Thymus (tissue), 14 donors: ENCODE measurements at places on chromosomes 4 and X.
A peak's percentile ranks its signal among the peaks of the same experiment; 100 is the strongest.

- no peak for DNase-seq
Measured at GRCh38 chr4:27009539-27009938, 148.9 kb downstream of the STIM2 start.

- DNase-seq: no peak
Measured at GRCh38 chrX:71162981-71163380, 18.3 kb downstream of the NLGN3 start.

- DNase-seq: no peak
Measured at GRCh38 chr4:100302061-100303026, 112.1 kb upstream of the DDIT4L start.

GRCh38 chrX:106670631-106671030 is 55.9 kb upstream of the RNF128 start:
- no peak for DNase-seq

DNA sequence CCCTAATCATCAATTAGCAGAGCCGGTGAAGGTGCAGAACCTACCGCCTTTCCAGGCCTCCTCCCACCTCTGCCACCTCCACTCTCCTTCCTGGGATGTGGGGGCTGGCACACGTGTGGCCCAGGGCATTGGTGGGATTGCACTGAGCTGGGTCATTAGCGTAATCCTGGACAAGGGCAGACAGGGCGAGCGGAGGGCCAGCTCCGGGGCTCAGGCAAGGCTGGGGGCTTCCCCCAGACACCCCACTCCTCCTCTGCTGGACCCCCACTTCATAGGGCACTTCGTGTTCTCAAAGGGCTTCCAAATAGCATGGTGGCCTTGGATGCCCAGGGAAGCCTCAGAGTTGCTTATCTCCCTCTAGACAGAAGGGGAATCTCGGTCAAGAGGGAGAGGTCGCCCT is 3.3 kb upstream of the OPN1LW start:
- DNase-seq: no peak

DNA sequence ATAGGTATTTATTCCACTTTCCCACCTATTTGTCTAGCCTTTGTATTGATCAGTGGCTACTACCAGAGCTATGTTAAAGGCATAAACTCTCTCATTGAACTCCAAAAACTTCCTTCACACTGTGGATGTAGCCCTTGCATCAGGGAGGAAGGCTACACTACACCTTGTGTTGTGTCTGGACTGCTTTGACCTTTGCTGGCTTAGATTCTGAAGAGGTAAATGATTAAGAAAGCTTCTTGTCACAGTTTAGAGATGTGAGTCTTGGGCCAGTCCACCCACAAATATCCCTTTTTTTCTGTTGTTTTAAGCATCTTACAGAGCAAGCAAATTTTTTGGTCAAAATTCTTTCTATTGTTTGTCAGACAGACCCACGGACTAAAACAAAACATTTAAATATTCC is 1.9 kb downstream of the ENPEP start:
- no peak for DNase-seq

DNA sequence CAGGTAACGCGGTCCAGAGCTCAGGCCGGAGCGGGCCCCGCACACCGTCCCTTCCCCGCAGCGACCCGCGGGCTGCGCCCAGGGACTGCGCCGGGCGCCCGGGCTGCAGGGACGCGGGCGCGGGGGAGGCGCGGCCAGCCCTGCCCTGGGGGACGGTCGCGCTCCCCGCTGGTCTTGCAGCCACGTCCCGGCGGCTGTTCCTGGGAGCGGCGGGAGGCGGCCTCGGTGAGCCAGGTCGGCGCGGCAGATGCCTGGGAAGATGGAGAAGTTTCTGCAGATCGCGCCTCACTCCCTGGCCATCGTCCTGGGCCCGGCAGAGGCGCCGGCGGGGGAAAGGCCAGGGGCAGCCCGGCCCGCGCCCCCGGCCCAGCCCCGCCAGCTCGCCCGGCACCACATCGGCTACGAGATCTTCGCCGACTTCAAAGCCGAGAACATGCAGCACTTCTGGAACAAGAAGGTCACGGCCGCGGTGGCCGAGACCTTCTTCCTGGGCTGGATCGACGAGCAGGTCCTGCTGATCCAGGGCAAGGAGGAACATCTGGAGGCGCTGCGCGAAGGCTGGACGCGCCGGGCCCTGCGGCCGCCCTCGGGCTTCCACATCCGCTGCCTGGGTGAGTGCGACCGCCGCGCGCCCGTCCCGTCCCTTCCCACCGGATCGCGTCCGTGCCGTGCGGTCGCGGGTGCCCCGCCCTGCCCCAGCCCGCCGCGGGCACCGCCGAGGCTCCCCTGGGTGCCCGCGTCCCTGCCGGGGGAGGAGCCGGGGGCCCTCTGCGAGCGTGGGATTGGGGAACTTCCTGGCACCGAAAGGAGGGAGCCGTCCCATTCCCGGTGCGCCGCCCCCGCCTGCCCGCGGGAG is 107.4 kb upstream of the STOX2 start:
- no peak for DNase-seq

DNA sequence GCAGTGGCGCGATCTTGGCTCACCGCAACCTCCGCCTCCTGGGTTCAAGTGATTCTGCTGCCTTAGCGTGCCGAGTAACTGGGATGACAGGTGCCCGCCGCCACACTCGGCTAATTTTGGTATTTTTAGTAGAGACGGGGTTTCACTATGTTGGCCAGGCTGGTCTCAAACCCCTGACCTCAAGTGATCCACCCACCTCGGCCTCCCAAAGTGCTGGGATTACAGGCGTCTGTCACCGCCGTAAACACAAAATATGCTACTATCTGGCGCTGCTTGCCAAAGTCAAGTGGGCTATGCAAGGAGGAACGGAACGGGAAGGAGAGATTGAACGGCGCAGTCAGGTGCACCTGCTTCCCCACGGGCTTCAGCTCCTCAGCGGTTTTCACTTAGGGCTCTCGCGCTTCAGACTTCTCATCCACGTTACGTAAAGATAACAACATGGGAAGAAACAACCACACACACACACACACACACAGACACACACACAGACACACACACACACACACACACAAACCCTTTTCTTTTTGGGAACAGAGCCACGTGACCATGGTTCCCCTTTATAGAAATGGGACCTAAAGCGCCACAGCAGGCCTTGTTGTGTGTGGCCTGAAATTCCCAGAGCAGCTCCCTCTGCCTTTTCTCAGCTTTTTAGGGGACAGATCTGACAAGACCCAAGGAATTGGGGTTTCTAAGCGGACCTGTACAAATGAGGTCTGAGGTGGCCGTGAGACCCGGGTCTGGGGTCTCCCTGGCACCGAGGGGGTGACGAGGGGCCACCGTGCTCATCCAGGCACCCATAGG is 1.5 kb downstream of the P2RY8 start:
- peak; percentile 36 for DNase-seq

DNA sequence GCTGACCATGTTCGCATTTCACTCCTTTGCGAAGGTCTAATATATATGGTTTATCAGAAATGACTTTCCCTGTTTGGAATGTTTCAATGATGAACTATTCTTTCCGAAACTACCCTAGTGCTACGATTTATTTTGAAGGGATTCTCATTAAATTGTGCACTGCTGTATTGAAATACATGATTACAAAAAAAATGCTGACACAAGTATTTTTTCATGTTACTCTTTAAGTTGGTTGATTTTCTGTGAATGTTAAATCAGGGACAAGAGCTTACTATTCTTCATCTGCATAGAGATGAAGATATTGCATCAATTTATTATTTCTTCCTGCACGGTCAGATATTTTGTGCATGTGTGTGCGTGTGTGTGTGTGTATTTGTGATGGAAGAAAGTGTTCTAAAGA is 731.5 kb upstream of the AGA start:
- no peak for DNase-seq

- no peak for DNase-seq
Measured at GRCh38 chrX:133741303-133741702, 244.1 kb downstream of the GPC3 start.

GRCh38 chr4:103098341-103098740 is 1.3 kb downstream of the BDH2 start:
- no peak for DNase-seq

GRCh38 chr4:149409146-149409545 is 406.5 kb downstream of the IQCM start:
- DNase-seq: no peak

GRCh38 chrX:85024044-85024443 is 20.4 kb downstream of the APOOL start:
- no peak for DNase-seq

DNA sequence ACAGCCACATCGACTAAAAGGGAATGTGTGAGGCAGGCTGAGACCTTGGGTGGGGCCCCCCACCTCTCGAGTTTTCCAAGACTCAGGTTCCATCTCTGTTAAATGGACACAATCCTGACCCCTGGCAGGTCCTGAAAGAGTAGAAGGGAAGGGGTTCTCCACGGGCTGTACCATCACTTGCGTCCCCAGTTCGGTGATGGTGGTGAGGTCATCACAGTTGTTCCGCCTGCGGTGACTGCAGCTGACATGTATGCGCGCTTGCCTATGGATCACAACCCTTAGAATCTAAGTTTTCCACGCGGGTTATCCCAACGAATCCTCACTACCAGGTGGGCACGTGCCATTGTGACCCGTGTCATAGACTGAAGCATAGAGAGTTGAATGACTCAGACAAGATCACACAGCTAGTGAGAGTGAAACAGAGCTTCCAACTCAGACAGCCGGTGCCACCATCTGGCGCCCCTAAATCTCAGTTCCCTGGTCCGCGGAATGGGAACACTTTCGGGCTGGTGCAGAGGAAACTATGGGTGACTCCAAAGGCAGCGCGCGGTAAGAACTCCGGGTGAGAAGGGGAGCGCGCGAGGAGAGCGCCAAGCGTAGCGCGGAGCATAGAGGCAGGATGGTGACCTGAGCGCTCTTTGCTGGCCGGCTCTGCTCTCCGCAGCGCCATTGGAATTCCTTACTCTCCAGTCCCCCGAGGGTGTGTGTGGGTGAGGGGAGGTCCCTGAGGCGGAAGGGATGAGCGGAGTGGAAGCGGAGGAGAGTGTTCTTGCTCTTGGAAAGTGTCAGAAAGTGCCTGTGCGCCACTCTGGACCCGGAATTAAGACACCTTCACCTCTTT is 10.5 kb downstream of the MSX1 start:
- no peak for DNase-seq

DNA sequence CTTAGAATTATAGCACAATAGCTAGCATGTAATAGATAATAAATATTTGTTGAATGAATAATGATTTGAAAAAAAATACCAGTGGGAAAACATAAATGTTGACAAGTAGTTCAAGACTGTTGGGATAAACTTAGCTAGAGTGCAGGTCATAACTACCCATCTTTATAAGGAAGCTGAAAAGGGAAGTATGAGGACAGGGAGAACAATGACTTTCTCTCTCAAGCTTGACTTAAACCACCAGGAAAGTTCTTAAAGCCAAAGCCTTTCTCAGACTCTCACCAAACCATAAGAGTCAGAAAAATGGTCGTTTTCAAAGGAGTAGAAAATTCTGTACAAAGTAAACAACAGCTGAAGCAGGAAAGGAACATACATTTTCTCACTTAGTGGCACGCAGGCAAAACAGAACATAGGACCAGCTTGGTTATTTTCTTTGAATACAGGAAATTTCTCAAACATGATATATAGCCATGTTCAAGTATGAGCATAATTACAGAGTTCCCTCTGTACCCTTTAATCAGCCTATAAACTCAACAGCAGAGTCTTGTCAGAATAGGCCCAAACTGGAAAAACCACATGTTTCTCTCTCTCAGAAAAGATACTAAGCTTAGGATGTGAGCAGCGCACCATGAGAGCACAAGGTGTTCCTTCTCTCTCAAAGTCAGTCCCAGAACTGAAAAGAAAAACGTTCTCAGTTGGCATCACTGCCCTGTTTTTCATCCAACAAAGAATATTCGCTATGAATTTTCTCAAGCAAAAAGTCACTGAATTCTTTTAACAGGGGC is 28.7 kb downstream of the MAPK10 start:
- DNase-seq: no peak

- DNase-seq: no peak
Measured at GRCh38 chr4:106494066-106494465, 125.5 kb upstream of the GIMD1 start.

GRCh38 chrX:68112321-68112720 is 321.0 kb downstream of the OPHN1 start:
- DNase-seq: no peak

DNA sequence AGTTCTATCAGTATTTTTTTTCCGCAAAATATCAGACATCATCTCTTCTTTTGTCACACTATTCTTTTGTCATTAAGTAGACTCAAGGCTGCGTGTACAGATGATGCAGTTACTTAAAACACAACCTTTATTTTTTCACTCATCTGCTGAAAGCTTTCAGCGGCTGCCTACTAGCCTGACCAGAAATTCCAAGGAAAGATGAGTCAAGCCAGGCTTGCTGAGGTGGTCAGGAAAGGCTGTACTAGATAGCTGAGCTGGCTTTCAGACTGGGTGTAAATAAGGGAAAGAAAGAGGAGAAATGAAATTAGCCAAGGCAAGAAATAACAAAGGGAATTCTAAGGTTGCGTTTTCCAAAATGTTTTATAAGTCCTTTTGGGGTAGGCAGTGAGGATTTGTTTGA is 17.9 kb downstream of the STK26 start:
- DNase-seq: no peak

DNA sequence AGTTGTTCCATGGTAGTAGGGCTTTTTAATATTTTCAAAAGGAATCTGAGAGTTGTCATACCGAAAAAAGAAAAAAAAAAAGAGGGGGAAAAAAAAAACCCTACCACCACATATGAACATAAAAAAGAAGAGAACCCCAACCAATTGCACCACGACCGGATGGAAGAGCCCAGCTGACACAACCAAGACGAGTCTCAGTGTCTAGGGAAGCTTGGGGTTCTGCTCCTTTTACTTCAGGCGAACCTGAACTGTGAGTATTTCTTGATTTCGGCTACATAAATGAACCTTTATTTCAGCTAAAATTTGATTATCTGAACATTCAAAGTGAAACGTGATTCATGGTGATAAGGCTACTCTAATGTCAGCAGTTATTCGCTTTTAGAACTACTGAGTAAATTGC is at the start of gene GPR34:
Gene GPR34 (plus strand): TSS at position 139 of the 400 bp plus-strand sequence. CDS start 6,661 bp downstream, outside the sequence.
- DNase-seq: peak; percentile 15

GRCh38 chr4:124990398-124990797 is 277.9 kb upstream of the ANKRD50 start:
- DNase-seq: no peak

DNA sequence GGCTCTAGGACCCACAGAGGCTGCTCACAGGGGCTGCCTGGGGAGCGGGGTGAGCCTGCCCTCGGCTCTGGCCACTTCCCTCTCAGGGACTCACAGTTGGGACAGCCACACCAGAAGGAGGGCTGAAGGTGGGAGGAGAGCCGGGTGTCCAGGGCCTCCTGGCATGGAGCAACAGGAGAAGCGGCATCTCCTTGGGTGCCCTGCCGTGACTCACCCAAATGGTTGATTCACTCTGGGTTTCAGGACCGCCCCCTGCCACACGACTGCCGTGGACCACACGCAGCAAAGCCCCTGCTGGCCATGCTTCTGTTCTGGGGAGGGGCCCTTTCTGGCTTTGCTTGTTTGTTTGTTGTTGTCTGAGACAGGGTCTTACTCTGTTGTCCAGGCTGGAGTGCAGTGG is 86.0 kb upstream of the AFAP1 start:
- no peak for DNase-seq

GRCh38 chrX:101483705-101484104 is 1.6 kb upstream of the ARMCX4 start:
- DNase-seq: no peak

DNA sequence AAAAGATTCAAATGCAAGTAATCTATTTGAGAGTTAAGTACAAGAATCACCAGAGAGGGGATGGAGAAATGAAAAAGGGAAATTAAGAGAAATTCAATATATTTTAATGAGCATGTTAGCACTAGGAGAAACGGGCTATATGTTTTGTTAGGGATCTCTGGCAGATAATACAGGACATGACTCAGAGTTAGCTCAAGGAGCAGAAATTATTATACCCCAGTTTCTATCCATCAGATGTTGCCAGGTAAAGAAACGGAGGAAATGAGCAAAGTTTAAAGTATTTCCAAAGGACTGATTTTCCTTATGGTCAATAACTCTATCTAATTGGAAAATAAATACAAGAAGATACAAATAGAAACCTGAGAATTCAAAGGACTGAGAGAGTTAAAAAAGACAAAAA is 867.6 kb downstream of the TRAM1L1 start:
- DNase-seq: no peak
